ENCODE measurements at places on chromosomes 1 and 21.

- no peak for DNase-seq
Observed at GRCh38 chr1:183137782-183138181, 48.3 kb upstream of the LAMC2 start.

- no peak for DNase-seq
Observed at GRCh38 chr1:229271448-229272159, 693 bp downstream of the RAB4A start.

- DNase-seq, result peak; percentile 27
Observed at GRCh38 chr1:203129501-203130231, 2.1 kb downstream of the ADORA1 start.

DNA sequence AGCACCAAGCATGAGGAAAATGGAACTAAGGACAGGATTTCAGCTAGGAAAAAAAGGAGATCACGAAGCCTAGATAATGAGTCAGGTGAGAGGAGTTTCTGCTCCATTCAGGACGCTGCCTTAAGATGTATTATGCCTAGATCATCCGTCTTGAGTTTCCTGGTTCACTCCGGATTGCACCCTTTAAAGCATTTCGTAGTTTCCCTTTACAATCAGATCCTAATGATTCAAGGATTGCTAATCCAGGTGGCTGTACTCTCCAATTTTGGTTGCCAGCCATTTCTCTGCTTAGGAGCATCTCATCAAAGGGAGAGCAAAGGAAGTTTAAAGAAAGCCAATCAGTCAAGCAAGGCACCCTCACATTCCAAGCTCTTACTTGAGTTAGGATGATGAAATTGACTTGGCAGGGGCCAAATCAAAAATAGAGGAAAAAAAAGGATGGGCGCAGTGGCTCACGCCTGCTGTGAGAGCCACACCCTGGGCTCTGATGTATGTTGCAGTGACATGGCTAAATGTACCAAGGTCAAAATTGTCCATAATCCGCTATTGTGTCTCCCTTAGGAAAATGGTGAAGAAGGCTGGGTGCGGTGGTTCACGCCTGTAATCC is 156.9 kb upstream of the SOD1 start:
- DNase-seq, result peak; percentile 66

DNA sequence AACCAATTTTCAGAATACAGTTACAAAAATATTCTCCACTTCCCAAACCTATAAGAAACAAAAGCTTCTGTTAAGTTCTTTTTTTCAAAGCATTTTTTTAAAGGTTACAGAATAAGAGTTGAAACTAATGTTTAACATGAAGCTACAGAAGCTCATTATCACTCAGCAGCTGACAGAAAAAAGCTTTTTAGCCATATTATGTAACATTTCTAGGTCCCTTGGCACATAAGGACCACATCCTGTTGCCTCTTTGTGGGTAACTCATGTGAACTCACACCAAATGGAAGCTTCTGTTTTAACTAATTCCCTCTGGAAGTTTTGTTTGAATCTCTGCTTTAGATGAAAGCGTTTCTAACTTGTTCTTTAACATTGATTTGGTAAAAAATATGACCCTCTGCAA is 242.5 kb upstream of the TMPRSS15 start:
- no peak for DNase-seq

- DNase-seq, result no peak
Observed at GRCh38 chr21:33238146-33238545, 8.4 kb downstream of the IFNAR2 start.

- DNase-seq, result peak; percentile 70
Observed at GRCh38 chr1:155120253-155120652, 7.4 kb upstream of the EFNA1 start.

- DNase-seq, result no peak
Observed at GRCh38 chr21:42989816-42990650, 15.7 kb downstream of the PKNOX1 start.

- no peak for DNase-seq
Observed at GRCh38 chr1:4847711-4848110, 193.3 kb downstream of the AJAP1 start.

DNA sequence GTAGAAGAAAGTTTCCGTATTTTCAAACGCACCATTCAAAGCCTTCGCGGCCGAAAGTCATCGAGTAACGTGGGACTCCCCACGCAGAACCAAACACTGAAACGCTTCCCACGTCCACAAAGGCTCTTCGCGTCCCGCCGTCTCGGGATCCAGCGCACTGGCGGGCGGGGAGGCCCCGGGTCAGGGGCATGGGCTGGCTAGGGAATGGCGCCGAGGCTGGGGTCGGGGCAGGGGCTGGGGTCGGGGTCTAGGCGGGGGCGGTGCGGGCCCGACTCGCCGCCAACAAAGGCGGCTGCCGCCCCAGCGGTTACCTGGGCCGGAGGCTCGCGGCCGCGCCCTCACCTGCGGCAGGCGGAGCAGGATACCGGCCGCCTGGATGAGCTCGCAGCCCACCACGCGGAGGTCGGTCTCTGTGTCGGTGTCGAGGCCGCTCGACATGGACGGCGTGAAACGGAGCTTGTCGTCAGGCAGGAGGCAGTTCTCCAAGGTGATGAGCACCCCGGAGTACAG is 403 bp downstream of the CCNL2 start:
- no peak for DNase-seq

DNA sequence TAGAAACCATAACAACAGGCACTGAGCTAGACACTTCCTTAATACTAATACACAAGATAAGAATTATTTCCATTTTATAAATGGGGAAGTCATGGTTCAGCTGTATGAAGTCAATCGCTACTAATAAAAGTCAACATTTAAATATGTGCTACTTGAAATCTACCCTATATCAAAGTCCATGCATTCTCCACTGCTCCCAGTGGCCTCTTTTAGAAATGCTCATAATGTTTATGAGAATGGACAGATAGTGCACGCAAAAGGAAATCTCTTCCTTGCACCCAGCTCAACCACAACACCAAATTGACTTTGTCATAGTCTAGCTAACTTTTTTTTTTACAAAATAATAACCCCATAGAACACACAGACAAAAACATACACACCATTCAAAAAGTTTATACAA is 281.7 kb upstream of the CXADR start:
- no peak for DNase-seq

DNA sequence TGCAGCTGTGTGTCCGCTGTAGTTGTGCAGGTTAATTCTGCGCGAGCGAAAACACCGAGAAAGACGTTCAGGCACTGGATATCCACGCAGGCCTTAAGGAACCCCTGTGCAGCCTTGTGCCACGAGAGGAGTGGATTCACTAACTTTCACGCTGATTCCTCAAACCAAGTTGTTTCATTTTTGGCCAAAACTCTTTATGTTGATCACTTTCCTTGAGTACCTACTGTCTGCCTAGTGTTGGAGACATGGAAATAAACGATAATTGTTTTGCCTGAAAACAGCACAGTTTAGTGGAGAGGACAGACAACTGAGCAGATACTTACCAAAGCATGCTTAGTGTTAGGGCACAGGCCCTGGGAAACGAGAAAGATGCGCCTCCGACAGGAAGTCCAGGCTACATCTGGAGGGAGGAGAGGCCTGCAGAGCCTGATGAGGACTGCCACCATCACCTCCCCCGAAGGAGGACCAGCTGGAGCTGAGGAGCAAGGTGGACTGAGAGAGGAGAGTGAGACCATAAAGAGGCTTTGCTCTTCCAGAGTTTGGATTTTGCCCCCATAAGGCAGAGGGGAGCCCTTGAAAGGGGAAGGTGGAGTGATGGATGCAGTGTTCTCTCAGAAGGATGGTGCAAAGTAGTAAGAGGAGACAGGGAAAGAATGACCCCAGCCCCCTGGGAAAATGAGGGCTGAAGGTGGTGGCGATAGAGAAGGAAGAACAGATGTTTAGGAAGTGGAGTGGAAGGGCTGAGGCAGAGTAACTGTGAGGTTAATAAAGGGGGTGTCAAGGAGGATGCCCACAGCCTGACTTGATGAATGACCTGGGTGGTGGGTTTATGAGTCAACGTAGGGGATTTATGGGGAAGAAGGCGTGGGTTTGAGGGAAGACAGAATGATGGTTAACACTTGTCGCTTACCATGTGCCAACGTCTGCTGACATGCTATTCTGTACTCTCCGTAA is 956 bp upstream of the SCAF4 start:
- DNase-seq, result no peak

GRCh38 chr1:42847721-42848460 is 1.5 kb downstream of the ZNF691 start:
- no peak for DNase-seq

DNA sequence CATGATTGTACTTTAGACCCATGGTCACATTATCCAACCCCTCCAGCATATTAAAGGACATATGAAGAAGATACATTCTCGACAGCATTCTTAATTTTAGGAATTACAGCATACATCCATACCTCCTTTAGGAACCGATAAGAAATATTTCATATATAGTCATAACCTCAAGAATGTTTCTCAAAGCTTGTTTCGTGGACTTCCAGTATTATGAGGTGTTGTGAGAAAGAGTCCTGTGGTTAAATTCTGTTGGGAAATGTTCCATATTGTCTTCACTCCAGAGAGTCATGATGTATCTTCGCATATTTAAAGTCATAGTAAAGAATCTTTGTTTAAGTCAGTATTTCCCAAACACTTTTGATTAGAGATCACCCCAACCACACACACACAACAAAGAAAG is 321.0 kb upstream of the SNX7 start:
- no peak for DNase-seq

DNA sequence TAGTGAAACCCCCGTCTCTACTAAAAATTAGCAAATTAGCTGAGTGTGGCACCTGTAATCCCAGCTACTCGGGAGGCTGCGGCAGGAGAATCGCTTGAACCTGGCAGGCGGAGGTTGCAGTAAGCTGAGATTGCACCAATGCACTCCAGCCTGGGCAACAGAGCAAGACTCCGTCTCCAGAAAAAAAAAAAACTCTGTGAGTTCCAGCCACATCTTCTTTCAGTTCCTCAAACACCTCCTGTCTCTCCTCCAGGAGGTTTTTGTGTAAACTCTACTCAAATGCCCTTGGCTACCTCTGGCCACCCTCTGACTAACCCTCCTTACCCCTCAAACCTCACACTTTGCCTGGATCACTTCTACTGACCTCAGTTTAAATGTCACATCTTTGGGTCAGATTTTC is 38.1 kb downstream of the RCSD1 start:
- no peak for DNase-seq

- peak; percentile 5 for DNase-seq
Observed at GRCh38 chr1:18547460-18547859, 66.7 kb downstream of the KLHDC7A start.

DNA sequence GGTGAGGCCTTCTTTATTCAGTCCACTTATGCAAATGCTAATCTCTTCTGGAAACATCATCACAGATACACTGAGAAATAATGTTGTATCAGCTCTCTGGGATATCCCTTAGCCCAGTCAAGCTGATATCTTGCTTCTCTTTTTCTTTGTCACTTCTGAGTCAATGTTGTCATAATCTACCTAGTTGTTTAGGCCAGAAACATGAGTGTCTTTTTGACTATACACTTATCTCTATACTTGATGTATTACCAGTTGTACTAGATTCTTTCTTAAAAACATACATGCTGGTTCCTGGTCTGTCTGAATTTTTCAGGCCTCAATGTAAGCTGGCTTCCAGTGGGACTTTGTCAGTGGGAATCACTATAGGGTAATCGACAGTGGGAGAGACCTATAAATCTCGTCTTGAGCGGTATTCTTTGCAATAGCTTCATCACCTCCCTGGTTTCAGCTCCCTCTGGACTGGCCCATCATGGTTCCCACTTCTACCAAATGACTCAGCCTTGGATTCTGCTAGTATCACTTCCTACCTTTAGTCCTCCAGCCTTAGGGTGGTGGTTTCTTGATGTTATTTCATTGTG is 135.2 kb upstream of the CYYR1 start:
- DNase-seq, result peak; percentile 85

DNA sequence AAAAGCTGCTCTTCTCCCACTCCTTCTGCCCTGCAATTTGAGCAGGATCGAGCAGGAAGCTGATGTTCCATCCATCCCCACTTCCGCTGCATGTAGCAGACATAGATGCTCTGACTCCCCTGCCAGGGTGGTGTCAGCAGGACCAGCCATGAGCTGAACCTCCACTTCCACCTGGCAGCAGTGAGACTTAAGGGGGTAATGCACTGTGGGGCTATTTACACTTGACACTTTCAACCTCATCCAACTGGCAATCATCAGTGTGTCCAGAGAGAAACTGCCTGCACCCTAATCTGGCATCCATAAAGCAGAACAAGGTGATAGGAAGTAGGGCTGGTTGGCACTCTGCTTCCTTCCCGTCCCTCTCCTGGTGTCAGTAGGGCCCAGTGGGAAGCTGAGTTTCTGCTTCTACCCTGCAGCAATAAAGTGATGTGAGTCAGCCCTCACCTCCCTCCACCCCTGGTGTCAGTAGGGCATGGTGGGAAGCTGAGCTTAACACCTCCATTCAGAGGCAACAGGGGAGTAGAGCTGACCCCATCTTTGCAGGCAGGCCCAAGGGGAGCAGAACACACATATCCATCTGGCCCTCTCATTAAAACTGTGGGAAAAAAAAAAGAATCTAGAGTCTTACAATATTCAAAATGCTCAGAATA is 272.3 kb downstream of the PTPRU start:
- DNase-seq, result no peak

- DNase-seq, result no peak
Observed at GRCh38 chr1:50208756-50209155, 100.0 kb downstream of the ELAVL4 start.

- no peak for DNase-seq
Observed at GRCh38 chr1:108592030-108592759, 32.3 kb downstream of the EEIG2 start.

- DNase-seq, result peak; percentile 84
Observed at GRCh38 chr1:156383023-156383422, 14.0 kb downstream of the RHBG start.

- no peak for DNase-seq
Observed at GRCh38 chr1:31801458-31801857, 14.4 kb downstream of the SPOCD1 start.

DNA sequence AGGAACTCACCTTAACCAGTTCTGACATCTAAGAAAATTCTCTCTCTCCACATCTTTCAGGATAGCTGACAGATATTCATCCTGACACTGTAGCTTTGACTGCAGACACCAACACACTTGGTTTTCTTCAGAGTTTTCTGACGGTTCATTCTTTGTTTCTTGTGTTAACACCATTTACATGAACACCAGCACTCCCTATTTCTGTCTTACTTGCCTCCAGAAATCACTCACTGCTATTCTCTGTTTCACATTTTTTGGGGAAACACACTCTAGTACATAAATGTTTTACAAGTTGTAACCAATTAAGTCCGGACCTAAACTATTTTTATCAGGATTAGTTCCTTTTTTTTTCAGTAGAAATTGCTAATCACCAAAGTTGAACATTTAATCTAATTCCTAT is 15.4 kb downstream of the FLVCR1 start:
- no peak for DNase-seq

DNA sequence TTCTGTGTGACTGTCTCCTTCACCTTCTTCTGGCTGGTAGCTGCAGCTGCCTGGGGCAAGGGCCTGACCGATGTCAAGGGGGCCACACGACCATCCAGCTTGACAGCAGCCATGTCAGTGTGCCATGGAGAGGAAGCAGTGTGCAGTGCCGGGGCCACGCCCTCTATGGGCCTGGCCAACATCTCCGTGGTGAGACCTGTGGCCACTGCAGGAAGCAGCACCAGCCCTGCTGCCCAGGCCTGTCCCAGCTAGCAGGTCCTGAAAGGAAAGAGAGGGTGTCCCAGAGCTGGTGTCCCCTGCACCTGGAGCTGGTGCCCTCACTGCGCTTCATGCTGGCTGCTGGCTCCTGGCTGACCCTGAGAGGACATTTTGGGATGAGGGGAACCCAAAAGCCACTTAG is 5.9 kb upstream of the ATXN7L2 start:
- no peak for DNase-seq

- no peak for DNase-seq
Observed at GRCh38 chr1:217776693-217777092, 145.5 kb downstream of the SPATA17 start.

GRCh38 chr1:94799206-94799605 is 21.0 kb upstream of the SLC44A3 start:
- DNase-seq, result no peak

GRCh38 chr1:58966917-58967740 is 183.3 kb upstream of the JUN start:
- no peak for DNase-seq

Data from trophoblast cell (in vitro differentiated cells and primary cell).